GF-D8 (cell line): ENCODE measurements at places on chromosomes 16 and 17.
A peak's percentile ranks its signal among the peaks of the same experiment; 100 is the strongest.

DNA sequence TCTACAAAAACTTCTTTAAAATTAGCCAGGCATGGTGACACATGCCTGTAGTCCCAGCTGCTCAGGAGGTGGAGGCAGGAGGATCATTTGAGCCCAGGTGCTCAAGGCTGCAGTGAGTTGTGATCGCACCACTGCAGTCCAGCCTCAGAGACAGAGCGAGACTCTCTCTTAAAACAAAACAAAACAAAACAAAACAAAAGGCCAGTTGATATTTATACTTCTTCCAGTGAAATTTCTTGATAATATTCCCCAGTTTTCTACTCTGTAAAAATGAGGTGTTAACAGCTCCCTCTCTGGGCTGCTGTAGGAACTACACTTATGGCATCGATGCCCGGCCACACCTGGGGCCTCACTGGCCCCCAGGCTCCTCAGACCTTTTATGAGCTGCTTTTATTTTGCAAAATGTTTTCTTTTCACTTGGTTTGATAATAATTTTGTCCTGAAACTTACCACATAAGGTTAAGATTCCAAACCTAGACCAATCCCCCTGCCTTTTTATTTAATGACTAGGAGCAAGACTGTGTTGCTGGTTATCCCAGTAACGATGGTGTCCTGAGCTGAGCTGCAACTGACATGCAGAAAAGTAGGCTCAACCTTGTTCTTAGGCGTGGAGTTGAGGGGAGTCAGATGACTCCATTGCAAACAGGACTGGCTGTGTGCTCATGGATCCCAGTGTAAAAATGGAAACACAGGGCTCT, 17.6 kb downstream of the MAPK8IP3 start:
- DNase-seq = no peak

DNA sequence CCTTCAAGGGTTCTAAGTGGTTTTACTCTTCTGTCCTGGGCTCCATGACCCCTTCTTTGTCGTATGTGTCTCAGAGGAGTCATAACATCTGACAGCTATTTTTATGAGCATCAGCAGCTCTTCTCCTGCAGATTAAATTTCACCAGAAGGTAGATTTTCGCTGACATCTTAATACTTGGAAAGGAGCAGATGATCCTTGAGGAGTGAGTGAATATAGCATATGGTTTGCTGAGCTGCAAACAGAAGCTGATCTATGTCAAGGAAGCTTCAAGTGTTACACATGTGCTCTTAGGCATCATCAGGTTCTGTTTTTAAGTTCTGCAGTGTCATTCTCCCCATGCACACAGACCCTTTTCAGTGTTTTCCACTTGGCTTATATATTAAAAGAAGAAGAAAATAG, 49.2 kb upstream of the MYH2 start:
- no peak for DNase-seq

DNA sequence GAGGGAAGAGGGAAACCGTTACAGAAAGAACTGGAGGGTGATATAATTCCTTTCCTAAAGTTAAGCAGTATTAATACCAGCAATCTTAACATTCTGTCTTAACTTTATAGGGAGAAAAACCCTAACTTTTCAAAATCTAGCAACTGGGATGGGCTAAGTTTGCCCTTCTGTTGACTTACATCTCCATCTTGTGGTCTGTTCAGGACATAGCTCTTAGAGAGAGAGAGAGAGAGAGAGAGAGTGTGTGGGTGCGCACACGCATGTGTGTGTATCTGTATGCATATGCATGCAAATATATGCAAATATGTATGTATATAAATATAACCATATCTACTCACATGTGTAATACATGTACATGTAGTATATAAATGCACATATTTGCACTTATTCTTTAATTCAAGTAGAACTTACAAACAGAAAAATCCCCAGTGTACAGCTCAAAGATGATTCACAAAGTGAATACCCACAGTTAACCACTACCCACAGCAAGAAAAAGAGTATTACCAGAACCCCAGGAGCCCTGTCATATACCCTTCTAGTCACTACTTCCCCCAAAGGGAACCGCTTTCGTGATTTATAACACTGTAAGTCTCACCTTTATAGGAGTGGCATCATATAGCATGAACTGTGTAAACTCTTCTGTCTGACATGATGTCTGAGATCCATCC, 46.5 kb downstream of the STX8 start:
- no peak for DNase-seq

DNA sequence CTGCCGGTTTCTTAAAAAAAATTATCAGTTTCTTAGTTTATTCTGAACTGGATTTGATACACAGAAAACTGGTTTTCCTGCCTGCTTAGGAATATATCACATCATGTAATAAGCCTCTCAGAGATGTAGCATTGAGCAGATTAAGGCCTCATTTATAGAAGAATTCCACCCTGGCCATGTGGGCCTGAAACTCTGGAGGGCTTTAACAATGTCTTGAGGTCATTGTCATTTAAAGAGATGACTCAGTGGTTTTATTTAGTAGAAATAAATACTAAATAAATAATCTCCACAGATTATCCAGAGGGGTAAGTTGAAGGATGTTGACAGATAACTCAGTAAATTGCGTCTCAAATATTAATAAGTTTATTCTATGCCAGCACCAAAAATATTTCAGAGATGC, 56.9 kb downstream of the PRKCA start:
- no peak for DNase-seq

DNA sequence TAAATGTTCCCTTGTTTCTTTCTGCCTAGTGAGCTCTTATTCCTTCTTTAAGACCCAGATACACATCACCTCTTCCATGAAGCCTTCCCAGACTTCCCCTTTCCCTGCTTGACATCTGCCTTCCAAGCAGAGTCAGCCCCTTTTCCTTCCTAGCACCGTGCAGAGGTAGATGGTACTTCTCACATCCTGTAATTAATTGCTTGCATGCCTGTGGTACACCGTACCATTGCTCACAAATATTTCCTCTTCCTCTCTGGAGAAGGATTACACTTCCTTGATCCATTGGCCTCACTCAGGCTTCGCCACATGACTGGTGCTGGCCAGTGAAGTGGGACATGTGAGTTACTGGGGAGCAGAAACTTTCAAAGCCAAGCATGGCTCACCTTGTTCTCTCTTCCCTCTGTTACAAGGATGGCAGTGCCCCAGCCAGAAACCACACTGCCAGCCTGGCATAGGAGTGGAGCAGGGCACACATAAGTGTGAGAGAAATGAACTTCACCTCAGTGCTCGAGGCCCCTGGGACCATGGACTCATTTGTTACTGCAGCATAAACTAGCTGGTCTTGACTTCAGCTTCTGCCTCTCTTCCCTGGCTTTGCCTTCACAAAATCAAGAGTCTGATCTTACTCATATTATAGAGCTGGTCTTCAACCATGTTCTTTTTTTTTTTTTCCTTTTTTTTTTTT, 44.0 kb downstream of the SOST start:
- no peak for DNase-seq

- no peak for DNase-seq
Measured at GRCh38 chr17:31072186-31072585, 22.6 kb upstream of the NF1 start.

DNA sequence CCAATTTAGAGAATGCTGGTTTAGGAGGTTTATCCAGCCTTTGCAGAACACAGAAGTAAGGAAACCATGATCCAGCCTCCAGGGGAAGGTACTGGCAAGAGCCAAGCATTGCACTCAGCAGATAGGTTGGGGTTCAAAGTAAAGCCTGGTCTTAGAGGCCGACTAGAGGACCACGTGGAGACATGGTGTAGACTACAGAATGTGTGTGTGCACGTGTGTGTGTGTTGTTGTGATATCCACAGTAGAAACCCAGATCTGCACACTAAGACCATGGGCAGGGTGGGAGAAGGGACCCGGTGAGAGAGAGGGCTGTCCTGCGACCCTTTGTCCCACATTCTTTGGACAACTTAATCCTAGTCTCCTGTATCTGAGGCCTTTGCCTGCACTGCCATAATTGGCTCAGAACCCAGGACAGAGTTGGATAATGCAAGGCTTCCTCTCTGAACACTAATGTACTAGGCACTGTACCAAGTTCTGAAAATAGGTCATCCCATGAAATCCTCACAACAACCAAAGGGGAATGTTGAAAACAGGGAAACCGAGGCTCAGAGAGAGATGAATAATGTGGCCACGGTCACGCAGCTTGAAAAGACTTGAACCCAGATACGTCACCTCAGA, 325.1 kb upstream of the HSBP1 start:
- no peak for DNase-seq

GRCh38 chr17:74712756-74713155, at the start of gene CD300LF:
CD300LF (minus strand) TSS chr17:74712923; CDS start chr17:74712866, 57 bp downstream.
- peak; percentile 88 for DNase-seq

- no peak for DNase-seq
Measured at GRCh38 chr17:56880571-56880970, 33.3 kb downstream of the TRIM25 start.

GRCh38 chr17:68612209-68612922, 11.2 kb upstream of the FAM20A start:
- no peak for DNase-seq

- DNase-seq = no peak
Measured at GRCh38 chr17:18259621-18260331, 686 bp upstream of the MIEF2 start.

DNA sequence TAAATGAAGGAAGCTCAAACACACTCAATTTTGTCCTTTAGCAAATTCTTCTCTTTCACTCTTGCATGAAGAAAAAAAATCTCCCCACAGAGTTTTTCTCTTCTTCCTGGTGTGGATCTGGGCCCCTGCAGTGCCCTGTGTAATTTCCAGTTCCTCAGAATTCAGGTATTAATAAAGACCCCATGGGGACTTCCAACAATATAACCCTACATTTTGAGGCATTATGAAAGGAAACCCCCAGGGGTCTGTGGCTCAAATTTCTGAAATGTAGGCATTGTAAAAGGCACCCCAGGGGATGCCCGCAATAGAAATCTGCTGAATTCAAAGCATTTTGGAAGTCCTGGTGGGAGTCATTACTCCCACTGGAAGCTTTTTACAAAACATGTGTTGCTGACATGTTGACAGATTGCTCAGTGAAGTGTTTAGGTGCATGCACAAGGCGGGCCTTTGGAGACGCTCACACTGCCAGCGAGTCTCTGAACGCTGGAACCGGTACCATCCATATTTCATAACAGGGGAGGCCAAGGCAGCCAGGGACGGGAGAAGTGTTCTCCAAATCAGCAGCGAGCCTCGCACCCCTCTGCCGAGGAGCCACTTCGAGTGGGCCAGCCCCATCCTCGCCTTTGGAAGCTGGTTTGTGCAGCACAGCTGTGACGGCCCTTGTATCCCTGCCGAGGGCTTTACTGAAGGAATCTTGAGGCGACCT, 154.0 kb downstream of the ZNF423 start:
- no peak for DNase-seq
